ENCODE measurements at places on chromosomes 6 and 20.

DNA sequence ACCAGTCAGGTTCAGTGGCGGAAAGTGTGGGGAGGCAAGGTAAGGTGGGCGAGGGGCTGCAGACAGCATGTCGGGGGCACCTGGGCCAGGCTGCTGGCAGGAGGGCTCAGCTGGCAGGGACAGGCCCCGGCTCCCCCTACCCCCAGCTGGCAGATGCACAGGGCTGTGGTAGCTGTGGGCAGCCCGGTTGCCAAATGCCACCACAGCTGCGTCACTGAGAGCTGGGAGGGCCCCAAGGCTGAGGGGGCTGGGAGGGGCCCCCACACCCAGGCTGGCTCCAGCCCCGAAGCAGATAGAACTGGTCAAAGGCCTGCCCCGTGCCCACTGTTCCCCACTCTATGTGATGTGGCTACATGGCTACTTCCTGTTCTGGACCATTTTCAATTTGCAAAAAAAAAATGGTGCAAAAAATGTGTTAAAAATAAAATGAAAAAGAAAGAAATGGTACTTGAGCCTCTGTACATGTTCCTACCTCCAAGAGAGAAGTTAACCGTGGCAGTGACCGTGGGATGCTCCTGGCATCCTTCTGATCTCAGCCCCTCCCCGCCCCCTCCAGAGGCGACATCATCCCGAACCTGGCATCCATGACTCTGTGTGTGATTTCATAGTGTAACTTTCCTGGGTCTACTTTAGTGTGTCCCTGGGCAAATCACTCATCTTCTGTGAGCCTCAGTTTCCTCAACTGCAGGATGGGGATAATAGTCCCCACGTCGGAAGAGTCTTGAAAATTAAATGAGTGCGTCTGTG is 64.4 kb downstream of the UBE2V1 start:
- no peak for DNase-seq

DNA sequence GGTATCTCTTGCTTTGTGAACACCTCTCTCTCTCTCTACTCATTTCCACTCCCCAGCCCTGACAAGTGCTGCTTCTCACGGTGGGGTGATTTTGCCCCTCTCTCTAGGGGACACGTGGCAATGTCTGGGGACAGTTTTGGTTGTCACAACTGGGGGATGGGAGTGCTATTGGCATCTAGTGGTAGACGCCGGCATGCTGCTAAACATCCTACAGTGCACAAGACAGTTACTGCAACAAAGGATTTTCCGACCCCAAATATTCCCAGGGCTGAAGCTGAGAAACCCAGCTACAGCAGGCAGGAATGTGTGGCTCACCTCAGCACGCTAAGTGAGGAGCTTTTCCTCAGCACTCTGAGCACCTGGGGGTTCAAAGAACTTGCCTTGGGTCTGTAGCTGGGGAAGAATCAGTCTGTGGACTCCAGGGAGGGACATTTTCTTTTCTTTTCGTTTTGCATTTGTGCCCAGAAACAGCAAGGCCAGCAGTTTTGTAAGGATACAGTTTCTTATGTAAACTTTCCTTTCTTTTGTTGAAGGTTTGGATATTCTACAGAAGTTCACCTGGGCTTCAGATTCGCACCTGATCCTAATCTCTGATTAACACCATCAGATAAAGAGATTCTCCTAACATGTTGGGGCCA is 246.9 kb upstream of the ZFP64 start:
- no peak for DNase-seq

DNA sequence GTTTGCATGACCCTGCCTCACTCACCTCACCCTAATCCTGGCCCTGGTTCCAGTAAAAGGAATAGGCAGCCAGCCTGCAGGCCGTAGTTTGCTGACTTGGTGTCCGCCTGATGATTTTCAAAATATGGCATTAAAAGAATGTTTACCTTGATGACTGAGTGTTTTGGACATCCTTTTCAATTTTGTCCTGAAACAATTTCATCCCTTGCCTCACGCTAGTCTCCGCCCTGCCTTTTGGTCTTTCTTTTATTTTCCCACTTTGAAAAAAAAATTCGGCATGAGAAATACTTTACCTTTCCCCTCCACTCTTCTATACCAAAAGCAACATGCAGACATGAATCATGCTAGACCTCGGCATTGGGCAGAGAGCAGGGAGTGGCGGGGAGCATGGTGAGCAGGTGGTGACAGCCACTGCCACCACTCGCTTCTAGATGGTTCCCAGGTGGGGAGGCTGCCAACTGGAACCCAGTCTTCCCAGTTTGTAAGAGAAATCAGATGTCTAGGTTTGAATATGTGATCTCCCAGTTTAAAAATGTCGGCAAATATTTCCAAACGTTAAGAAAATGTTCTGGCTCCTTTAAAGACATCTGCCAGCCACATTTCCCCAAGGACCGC is 9.4 kb downstream of the CD40 start:
- DNase-seq = no peak

DNA sequence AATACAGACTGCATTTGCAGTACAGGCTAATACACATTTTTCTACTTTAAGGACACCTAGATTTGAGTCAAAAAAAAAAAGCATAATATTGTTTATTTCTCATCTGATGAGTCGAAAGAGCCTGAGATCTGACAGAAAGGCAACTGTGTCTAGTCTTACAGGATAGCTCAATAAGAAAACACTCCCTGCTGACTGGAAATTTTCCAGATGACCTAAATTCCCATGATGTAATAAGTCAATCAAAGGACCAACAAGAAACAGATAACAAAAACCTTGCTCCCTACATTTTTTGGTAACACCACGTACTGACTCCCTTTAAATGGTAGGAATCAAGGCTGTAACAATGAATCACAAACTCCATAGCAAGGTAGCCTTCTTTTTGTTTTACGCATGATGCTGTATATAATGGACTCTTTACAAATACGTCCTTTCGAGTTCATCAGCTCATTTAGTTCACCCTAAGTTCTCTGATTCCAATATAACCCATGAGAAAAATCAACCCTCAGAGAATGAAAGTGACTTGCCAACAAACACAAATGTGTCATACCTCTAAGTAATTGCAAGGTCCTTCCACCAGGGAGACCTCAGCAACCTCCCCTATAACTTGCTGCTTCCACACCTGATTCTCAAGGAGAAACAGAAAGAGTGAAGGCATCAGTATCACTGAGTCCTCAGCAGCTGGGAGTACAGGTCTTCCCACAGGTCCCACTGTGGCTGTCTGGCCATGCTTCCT is 12.1 kb downstream of the TBX18 start:
- no peak for DNase-seq

DNA sequence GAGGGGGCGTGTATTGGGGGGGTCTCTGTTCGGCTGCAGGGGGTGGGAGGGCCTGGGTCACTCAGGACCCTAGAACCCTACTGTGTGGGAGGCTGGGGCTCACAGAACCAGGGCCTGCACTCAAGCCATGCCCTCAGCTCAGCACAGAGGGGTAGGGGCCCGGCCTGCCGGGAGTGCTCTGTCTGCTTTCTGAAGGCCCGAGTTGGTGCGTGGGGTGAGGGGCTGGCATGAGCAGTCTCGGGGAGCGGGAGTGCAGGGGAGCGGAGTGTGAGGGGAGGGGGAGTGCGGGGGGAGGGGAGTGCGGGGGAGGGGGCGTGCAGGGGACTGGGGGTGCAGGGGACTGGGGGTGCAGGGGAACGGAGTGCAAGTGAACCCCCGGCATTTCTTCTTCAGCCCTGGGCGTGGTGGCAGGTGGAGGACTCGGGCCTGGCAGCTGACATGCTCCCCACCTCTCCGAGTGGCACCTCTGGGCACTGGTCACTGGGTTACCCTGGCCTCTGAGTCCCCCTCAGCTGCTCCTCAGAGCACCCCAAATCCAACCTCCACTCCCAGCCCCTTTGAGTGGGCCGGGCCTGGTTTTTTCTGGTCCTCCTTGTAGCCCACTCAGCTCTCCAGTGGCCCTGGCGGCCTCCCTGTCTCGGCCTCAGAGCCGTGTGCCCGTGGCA is 1.0 kb downstream of the COL20A1 start:
- DNase-seq = no peak

- DNase-seq = no peak
These were observed 14.3 kb downstream of the ZBP1 start for GRCh38 chr20:57605878-57606277.

All from AG04450 (cell line).